ENCODE measurements at places on chromosomes 1 and 21. TPM values are rescaled to one million over a fixed set of nuclear protein-coding genes. Genes with fewer than 3 reads are reported as not detected.

- no peaks in the 10 kb centered on the region for H3K27me3 ChIP-seq
- DNase-seq: no peak
- peaks cover 18% of the 10 kb centered on the region for H3K4me1 ChIP-seq
These were observed 35.4 kb downstream of the WNT2B start for GRCh38 chr1:112544011-112544688.

Gene ZNF695
- total RNA-seq: not detected

DNA sequence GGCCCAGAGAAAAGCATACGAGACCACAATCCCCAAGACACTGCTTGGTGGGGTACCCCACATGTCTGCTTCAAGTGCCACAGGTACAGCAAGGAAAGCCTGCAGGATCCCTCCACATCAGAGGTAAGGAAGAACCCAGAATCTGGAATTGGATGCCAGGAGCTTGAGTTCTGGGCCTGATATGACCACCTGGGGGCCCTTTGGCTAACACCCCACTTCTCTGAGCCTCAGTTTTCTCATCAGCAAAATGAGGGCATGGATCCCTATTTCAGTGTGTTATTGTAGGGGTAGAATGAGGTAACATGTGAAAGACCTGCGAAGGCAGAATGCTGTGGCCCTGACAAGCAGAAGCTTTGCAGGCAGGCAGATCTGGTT, 24.5 kb downstream of the NAV1 start:
- no peaks in the 10 kb centered on the region for H3K27me3 ChIP-seq
- peaks cover 61% of the 10 kb centered on the region for H3K4me1 ChIP-seq

Gene ADGRB2
- total RNA-seq: 0.83 TPM

Gene SDF4
- 125 TPM for total RNA-seq

DNA sequence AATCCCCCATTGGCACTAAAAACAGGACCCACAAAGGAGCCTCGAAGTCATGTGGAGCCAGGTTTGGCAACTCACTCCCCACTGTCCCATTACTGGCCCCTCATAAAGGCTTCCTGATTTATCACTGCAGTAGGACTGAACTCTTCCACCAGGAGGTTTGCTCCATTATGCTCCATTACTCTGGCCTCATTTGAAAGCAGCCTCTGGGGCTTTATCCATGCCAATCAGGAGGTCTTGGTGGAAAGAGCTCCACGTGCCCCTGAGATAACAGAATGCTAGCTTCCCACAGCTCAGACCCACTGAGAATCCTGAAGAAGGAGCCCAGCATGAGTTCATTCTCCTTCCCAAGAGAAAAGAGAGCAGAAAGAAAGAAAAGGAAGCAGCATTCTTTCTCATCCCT, 76.4 kb downstream of the HIVEP3 start:
- no peaks in the 10 kb centered on the region for H3K27me3 ChIP-seq
- H3K4me3 ChIP-seq: no peak overlapping the region
- DNase-seq: no peak
- H3K4me1 ChIP-seq: no peaks in the 10 kb centered on the region
- H3K36me3 ChIP-seq: no peaks in the 10 kb centered on the region

GRCh38 chr1:220313576-220313975, 41.3 kb upstream of the RAB3GAP2 start:
- H3K27me3 ChIP-seq: no peaks in the 10 kb centered on the region
- no peaks in the 10 kb centered on the region for H3K36me3 ChIP-seq
- no peaks in the 10 kb centered on the region for H3K4me1 ChIP-seq

DNA sequence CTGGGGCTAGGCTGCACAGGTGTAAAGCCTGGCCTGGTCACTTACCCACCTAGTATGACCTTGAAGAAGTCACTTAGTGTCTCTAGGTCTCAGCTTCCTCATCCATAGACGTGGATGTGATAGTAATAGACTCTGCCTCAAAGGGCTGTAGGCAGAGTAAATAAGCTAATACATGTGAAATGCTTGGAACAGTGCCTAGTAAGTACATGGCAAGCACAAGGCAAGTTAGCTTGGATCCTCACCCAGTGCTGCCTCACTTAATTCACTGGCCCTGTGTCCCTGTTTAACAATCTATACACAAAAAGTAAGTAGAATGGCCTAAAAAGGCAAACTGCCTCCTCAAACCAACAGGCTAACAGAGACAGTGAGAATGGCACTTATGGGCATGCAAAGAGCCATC, 167.8 kb downstream of the PIGK start:
- H3K4me1 ChIP-seq: no peaks in the 10 kb centered on the region
- no peak overlapping the region for H3K27ac ChIP-seq
- no peaks in the 10 kb centered on the region for H3K27me3 ChIP-seq
- H3K4me3 ChIP-seq: no peak overlapping the region
- no peaks in the 10 kb centered on the region for H3K36me3 ChIP-seq

GRCh38 chr1:16986962-16987361, 6.5 kb upstream of the MFAP2 start:
- H3K27ac ChIP-seq: no peak overlapping the region
- H3K36me3 ChIP-seq: peaks cover 61% of the 10 kb centered on the region
- peaks cover 11% of the 10 kb centered on the region for H3K4me1 ChIP-seq
- DNase-seq: no peak
- H3K27me3 ChIP-seq: no peaks in the 10 kb centered on the region

DNA sequence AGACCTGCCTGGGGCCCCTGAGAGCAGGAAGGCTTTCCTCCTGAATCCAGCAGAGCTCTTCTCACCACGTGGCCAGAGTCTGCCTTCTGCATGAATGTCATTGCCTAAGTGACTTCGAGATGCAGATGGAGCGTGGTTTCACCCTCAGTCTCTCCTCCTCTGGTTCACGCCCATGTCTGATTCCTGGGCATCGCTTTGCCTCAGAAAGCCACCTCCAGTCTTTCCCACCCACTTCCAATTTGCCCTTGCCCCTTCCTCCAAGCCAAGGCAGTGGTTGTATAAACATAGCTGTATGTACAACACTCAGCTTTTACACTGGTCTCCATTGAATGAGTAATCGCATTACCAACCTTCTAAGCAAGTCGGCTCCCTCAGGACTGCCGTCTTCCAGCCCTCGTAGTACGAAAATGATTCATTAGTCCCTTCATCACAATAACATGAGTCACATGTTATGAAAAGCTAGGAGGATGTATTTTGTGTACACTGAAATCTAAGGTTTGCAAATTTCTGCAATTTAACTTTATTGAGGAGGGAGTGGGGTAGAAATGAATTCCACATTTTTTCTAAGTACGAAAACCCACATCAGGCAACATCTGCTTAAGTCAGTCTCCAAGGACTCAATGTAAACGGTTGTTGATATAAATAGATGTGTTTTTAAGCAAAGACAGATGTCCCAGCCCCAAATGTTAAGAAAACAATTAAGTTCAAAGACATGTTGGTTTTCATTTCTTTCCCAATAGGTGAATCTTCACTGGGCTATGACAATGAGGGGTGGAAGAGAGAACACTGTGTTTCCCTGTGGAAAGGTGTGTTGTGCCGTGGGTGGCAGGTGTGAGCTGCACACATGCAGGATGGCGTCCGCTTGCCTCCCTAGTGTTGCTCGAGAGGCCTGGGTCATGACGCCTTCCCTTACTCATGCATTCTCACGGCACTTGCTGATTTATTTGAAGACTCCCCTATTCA, 32.3 kb upstream of the ETS2 start:
- H3K4me1 ChIP-seq: no peaks in the 10 kb centered on the region
- H3K36me3 ChIP-seq: no peaks in the 10 kb centered on the region
- H3K4me3 ChIP-seq: no peak overlapping the region
- no peaks in the 10 kb centered on the region for H3K27me3 ChIP-seq
- no peak for DNase-seq
- H3K27ac ChIP-seq: peak overlapping the region; percentile 5

Gene SDHC
- 64.8 TPM for total RNA-seq

Gene PRR9
- not detected for total RNA-seq

GRCh38 chr1:110928191-110928590, 35.5 kb downstream of the LRIF1 start:
- H3K27me3 ChIP-seq: no peaks in the 10 kb centered on the region
- H3K36me3 ChIP-seq: no peaks in the 10 kb centered on the region
- no peak overlapping the region for H3K4me3 ChIP-seq
- no peak for DNase-seq
- H3K4me1 ChIP-seq: no peaks in the 10 kb centered on the region

DNA sequence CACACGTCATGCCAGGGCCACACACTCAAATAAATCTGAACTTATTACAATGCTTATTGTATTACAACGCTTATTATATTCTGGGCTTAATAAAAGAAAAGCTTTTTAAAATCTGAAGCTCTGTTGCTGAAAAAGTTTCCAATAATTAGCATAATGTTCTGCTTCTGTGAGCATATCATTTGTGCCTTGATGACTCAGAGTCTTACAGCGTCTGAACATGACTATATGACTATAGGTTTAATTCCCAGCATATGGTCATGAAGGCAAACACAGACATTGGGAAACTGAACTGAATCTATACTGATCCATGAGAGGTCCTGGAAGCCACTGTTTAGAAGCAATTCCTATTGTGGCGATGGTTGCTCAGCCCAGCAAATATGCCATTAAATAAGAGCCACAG, 66.3 kb downstream of the SIM2 start:
- H3K4me3 ChIP-seq: no peak overlapping the region
- DNase-seq: no peak
- H3K36me3 ChIP-seq: no peaks in the 10 kb centered on the region
- peaks cover 9% of the 10 kb centered on the region for H3K4me1 ChIP-seq
- H3K27me3 ChIP-seq: no peaks in the 10 kb centered on the region

GRCh38 chr21:41620982-41621381, 113.0 kb upstream of the TMPRSS2 start:
- peaks cover 8% of the 10 kb centered on the region for H3K4me1 ChIP-seq
- H3K36me3 ChIP-seq: no peaks in the 10 kb centered on the region
- no peaks in the 10 kb centered on the region for H3K27me3 ChIP-seq
- H3K4me3 ChIP-seq: no peak overlapping the region
- no peak overlapping the region for H3K27ac ChIP-seq
